ENCODE measurements at places on chromosomes 16 and 17.

GRCh38 chr17:77285594-77286390, 145.0 kb downstream of the SEC14L1 start:
- DNase-seq, result peak; percentile 28

GRCh38 chr16:54657058-54657708, 273.5 kb upstream of the IRX5 start:
- no peak for DNase-seq

DNA sequence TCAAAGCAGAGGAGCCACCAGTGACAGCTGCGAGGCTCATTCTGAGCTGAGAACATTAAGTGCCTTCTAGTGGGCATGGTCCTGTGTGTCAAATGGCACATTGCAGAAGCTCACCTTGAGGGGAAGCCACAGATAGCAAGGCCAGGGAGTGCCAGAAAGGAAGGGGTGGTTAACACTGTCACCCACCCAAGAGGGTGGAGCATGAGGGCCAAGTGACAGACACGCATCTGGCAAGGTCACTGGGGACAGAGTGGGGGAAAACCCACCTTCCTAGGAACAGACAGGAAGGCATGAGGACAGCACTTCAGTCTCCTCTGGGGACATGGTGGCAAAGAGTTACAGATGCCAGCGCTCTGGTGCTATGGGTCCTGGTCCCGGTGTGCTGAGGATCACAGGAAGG, 22.1 kb downstream of the NUBP1 start:
- DNase-seq, result no peak

DNA sequence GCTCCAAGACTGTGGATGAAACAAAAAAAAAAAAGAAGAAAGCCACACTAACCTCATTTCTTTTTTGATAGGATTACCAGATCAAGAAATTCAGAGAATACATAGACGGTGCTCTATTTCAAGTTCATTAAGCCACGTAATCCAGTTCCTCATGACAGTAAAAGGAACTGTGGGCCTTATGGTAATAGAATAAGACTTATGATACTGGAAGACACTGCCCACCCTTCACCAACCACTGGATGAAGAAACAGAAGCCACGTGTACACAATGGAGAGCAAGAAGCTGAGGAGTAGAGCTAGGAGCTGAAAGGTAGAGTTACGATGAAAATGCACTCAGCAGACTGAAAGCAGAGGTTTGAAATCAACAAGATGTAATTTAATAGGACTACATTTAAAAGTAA, 11.2 kb downstream of the NCBP3 start:
- DNase-seq, result no peak

GRCh38 chr16:80511824-80512592, 28.8 kb upstream of the DYNLRB2 start:
- DNase-seq, result no peak

DNA sequence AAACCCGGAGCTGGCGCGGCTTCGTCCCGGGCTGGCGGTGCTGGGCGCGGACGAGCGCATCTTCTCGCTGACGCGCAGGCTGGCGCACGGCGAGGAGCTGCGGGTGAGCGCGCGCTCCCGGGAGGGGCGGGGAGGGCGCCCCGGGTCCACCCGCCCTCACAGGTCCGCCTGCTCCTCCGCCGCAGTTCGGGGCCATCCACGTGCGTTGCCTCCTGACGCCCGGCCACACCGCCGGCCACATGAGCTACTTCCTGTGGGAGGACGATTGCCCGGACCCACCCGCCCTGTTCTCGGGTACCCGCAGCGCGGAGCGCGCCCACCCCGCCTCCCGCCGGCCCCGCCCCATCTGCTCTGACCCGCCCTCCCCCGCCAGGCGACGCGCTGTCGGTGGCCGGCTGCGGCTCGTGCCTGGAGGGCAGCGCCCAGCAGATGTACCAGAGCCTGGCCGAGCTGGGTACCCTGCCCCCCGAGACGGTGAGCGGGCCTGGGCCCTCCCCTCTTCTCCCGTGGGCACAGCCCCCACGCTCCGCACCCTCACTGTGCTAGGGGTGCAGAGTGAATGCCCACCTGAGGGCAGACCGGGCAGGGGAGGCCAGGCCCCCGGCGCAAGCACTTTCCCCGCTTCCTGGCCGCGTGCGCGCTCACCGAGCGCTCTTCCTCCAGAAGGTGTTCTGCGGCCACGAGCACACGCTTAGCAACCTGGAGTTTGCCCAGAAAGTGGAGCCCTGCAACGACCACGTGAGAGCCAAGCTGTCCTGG, 1.4 kb downstream of the HAGHL start:
- DNase-seq, result peak; percentile 65

- no peak for DNase-seq
Observed at GRCh38 chr16:51880776-51881175, 666.2 kb downstream of the TOX3 start.

GRCh38 chr17:70961341-70961740, 792.0 kb downstream of the KCNJ2 start:
- no peak for DNase-seq

GRCh38 chr16:66006485-66006884, 360.0 kb upstream of the CDH5 start:
- DNase-seq, result no peak

GRCh38 chr17:32523827-32524552, 37.2 kb downstream of the CDK5R1 start:
- no peak for DNase-seq

- no peak for DNase-seq
Observed at GRCh38 chr17:46884552-46884951, 33.2 kb downstream of the WNT9B start.

- DNase-seq, result no peak
Observed at GRCh38 chr17:57338257-57338914, 82.1 kb downstream of the MSI2 start.

DNA sequence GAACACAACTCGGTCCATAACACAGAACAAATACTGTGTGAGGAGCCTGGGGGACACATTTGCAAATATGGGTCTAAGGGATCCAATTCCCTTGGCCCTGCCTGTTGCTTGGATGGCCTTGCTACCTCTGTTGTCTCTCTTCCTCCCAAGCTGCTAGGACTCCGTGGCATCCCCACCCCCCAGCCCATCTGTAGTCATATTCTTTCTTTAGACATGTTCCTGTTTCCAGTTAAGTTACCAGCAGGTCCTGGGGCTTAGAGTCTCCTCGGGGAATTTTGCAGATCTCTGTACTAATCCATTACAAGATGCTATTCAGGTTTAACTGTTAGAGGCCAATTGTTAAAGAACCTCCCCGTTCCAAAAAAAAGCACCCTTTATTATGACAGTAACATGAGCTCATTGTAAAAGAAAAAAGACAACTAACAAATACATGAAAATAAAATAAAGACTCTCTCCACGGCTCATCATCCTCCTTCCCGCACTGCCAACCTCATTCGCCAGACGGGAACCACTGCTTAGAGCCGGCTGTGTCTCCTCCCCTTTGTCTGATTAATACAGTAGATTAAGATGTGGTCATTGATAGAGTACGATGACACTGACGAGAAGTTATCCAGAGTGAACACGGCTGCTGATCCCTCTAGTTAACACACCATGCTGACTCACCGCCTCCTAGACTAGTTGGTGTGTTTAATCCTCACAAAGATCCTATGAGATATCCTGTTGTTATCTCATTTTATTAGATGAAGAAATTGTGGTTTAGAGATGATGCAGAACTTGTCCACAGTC, 22.2 kb downstream of the HS3ST4 start:
- no peak for DNase-seq

- DNase-seq, result no peak
Observed at GRCh38 chr17:77593081-77593480, 365.4 kb upstream of the TNRC6C start.

- DNase-seq, result no peak
Observed at GRCh38 chr16:19776565-19776964, 58.5 kb downstream of the IQCK start.

DNA sequence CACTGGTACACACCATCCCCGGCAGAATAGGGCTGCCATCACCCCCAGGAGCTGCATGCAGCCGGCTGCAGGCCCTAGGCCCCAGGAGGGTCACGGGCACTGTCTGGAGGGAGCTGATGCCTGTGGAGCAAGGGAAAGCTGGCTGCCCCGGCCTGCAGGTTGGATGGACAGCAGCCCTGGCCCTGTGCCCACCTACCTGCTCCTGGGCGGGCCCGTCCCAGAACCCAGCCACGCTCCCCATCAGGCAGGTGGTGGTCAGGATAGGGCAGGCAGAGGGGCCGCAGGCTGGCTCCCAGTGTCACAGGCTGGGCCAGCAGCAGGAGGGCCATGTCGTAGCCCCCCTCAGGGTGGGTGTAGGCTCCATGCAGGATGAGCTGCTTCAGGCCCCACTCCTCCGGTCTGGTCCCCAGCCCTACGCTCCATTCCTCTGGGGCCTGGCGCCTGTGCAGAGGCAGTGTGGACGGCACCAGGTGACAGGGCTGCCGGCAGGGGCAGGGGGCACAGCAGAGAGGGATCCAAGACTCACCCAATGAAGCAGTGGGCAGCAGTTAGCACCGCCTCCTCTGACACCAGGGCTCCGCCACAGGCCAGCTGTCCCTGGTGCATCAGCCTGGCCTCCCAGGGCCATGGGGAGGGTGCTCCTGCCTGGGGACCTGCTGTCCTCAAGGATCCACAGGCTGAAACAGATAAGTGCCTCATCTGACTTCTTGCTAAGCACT, 4.0 kb downstream of the PRSS53 start:
- no peak for DNase-seq

DNA sequence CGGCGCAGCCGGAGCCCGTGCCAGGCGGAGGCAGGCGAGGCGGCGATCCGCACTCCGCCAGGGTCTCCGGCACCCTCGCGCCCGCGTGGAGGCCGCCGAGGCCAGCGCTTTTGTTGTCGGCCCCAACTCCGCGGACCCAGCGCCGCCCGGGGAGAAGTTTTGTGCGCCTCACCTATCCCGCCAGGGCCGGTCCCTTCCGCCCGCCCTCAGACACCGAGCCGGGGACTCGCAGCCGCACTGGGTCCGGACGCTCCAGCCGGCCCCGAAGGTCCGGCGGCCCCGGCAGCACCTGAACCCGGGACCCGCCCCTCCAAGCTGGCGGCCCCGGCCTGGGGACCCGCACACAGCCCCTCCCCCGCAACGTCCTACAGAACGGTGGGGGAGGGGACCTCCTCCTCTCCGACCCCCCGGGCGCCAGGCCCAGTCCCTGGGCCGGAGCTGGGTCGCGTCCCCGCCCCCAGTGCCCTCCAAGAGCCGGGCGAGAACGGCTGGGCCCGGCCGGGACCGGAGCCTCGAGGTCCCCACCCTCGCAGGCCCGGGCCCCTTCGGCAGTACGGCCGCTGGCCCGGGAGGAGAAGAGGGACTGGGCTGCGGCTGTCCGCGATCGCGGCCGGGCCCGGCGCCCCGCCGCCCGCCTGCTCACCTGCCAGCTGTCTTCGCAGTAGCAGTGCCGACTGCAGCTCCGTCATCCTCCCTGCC, 698 bp downstream of the UBE2G1 start:
- DNase-seq, result no peak

- DNase-seq, result no peak
Observed at GRCh38 chr17:20961586-20961985, 81.2 kb downstream of the USP22 start.

DNA sequence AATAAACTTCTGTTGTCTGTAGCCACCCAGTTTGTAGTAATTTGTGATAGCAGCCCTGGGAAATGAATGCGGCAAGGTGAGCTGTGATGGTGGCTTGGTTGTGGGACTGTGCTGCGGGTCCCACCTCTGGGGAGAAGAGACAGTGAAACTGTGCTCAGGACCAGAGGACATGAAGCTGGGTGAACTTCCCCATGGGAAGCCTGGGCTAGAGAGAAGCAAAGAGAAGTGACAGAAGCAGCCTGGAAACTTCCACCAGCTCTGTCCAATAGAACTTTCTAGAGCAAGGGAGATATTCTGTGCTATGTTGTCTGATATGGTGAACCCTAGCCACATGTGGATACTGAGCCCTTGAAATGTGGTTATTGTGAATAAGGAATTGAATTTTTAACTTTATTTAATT, 51.5 kb upstream of the EMP2 start:
- DNase-seq, result no peak

- DNase-seq, result no peak
Observed at GRCh38 chr17:2954898-2955445, 108.4 kb downstream of the OR1D5 start.

DNA sequence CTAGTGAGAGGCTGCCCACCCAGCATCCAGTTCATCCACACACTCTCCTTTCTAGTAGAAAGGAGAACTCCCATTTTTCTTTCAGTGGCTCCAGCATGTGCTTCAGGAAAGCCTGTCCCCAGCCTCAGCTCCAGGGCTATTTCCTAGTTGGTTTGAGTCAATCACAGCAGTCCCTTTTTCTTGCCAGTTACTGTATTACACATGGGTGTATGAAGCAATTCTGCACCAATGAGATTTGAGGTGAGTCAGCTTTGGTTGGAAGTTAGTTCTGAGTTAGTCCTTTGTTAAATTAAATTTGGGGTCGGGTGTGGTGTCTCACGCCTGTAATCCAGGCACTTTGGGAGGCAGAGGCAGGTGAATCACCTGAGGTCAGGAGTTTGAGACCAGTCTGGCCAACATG, 24.8 kb downstream of the RAD51D start:
- DNase-seq, result no peak

DNA sequence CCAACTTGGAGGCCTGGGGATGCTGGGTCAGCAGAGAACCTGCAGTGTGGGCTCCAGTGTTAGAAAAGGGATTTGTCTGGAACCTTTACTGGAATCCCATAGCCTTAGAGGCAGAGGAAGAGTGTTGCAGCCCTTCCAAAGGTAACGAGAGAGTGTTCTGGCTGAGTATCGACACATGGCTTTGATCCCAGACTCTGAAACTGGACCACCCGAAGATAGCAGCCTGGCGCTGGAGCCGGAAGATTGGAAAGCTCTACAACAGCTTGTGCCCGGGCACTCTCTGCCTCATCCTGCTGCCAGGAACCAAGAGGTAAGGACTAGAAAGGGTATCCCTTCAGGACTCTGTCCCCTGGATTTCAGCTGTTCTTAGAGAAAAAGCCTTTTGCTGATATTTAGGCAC, 39.7 kb downstream of the REXO5 start:
- DNase-seq, result no peak

DNA sequence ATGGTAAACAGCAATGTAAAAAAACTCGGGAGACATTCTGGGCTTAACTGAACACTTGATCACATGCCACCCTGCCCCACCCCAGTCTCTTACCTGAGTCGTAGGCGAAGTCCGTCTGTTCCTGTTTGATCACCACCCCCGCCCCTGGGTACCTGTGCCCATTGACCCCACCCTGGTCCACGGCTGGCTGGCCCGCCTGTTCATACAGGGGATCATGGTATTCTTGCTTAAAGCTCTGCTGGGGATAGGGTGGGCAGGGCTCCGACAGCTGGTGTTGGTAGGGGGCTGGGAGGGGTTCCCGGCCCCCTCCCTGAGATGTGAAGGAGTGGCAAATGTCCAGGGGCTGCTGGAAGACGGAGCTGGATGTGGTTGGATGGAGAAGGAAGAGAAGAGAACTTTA, 13.6 kb downstream of the ETV4 start:
- no peak for DNase-seq

Data from CD4-positive, alpha-beta T cell treated with Interleukin-17A for 4 hours (primary cell).